Natural killer cell treated with Interleukin-12 subunit alpha and Interleukin-12 subunit beta and Interleukin-15 and Interleukin-18, amount 100 ng/mL, for 72 hours (primary cell): ENCODE measurements at places on chromosomes 3 and 15. TPM values are rescaled to one million over a fixed set of nuclear protein-coding genes. Genes with fewer than 3 reads are reported as not detected.

GRCh38 chr15:94069844-94070243, 161.5 kb upstream of the MCTP2 start:
- DNase-seq = no peak

- DNase-seq = no peak
Observed at GRCh38 chr3:45644063-45644790, 45.0 kb upstream of the SACM1L start.

The APBA2 gene
- total RNA-seq = 19.4 TPM

The CHDH gene
- 0.29 TPM for total RNA-seq
